ENCODE measurements at places on chromosomes 7 and 10. TPM values are rescaled to one million over a fixed set of nuclear protein-coding genes. Genes with fewer than 3 reads are reported as not detected.

Gene TMEM229A
- 1.4 TPM for polyA plus RNA-seq

Gene SPAM1
- not detected for polyA plus RNA-seq

Gene RPEL1
- not detected for polyA plus RNA-seq

Gene EGFR
- 14.9 TPM for polyA plus RNA-seq

Gene GPR22
- polyA plus RNA-seq = 0.34 TPM

Gene COL28A1
- 16.0 TPM for polyA plus RNA-seq

Gene ITPRID1
- polyA plus RNA-seq = not detected

Gene ICA1
- 16.1 TPM for polyA plus RNA-seq

Gene ENO4
- 0.24 TPM for polyA plus RNA-seq

Gene CYP17A1
- polyA plus RNA-seq = 37,742 TPM

Gene ACHE
- polyA plus RNA-seq = 1.2 TPM

Gene CALHM1
- polyA plus RNA-seq = not detected

Gene DNAJC12
- 58.4 TPM for polyA plus RNA-seq

Gene PTPRZ1
- polyA plus RNA-seq = 0.97 TPM

Gene SEMA4G
- 14.1 TPM for polyA plus RNA-seq

Gene CDC14C
- not detected for polyA plus RNA-seq

Gene MYH16
- 0.03 TPM for polyA plus RNA-seq

Gene CD36
- polyA plus RNA-seq = 87.0 TPM

Gene MYL10
- not detected for polyA plus RNA-seq

Gene PTF1A
- not detected for polyA plus RNA-seq

Gene TAS2R3
- polyA plus RNA-seq = not detected

Gene WNT2
- 0.07 TPM for polyA plus RNA-seq

Gene GBX1
- not detected for polyA plus RNA-seq

Gene GLI3
- polyA plus RNA-seq = 1.7 TPM

Gene PLAU
- polyA plus RNA-seq = 3.7 TPM

Gene CRTAC1
- 0.09 TPM for polyA plus RNA-seq

Gene FZD1
- polyA plus RNA-seq = 3.0 TPM

Gene SH2D4B
- polyA plus RNA-seq = not detected

Gene AKR1C3
- polyA plus RNA-seq = 22.8 TPM

Gene ERVW-1
- not detected for polyA plus RNA-seq

Gene MYOZ1
- 0.48 TPM for polyA plus RNA-seq

Gene PLXNA4
- polyA plus RNA-seq = 2.3 TPM

Gene ST7
- polyA plus RNA-seq = 58.6 TPM

Gene CPA5
- 0.30 TPM for polyA plus RNA-seq

Gene MINPP1
- 27.1 TPM for polyA plus RNA-seq

Gene ACSM6
- polyA plus RNA-seq = not detected
